ENCODE measurements at places on chromosomes 5 and 9. TPM values are rescaled to one million over a fixed set of nuclear protein-coding genes. Genes with fewer than 3 reads are reported as not detected.

Gene LURAP1L
- 10.3 TPM for total RNA-seq

Gene ANGPTL2
- total RNA-seq = 18.6 TPM

Gene SPARC
- 1,851 TPM for total RNA-seq

Gene HBEGF
- total RNA-seq = 36.0 TPM

Gene DND1
- total RNA-seq = 1.8 TPM

Gene FTMT
- total RNA-seq = not detected

DNA sequence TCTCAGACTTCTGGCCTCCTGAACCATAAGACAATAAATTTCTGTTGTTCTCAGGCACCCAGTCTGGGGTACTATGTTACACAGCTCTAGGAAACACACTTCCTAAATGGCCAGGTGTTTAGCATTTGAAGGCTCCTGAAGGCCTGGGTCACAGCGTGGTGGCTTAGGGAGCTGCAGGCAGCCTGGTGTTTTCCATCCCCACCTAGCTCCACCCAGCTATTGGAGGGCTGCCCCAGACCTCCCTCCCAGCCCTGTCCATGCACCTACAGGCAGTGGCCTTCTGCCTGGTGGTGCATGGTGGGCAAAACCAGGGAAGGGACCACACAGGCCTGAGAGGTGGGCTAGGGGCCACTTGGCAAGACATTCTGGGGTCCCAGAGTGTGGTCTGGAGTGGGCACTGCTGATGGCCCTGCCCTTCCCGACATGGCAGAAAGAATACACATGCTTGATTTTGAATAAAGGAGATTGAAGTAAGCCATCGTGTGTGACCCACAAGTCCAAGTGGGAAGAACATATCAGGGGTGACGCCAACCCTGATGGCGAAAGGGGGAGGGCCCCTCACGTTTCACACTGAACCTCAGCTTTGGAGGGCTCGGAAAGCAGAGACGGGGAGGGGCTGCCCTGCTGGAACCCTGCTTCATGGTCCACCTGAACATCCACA, 1.3 kb upstream of the SUSD3 start:
- H3K4me3 ChIP-seq = no peak overlapping the region
- no peak for DNase-seq
- H3K36me3 ChIP-seq = no peaks in the 10 kb centered on the region
- H3K4me1 ChIP-seq = peaks cover 68% of the 10 kb centered on the region
- no peaks in the 10 kb centered on the region for H3K27me3 ChIP-seq

GRCh38 chr5:97157689-97158088, 15.3 kb upstream of the LIX1 start:
- H3K4me3 ChIP-seq = no peak overlapping the region
- DNase-seq = no peak
- no peaks in the 10 kb centered on the region for H3K4me1 ChIP-seq
- H3K27me3 ChIP-seq = no peaks in the 10 kb centered on the region

Data from thoracic aorta (tissue), 2 donors.